ENCODE measurements at places on chromosomes 6 and 20.

DNA sequence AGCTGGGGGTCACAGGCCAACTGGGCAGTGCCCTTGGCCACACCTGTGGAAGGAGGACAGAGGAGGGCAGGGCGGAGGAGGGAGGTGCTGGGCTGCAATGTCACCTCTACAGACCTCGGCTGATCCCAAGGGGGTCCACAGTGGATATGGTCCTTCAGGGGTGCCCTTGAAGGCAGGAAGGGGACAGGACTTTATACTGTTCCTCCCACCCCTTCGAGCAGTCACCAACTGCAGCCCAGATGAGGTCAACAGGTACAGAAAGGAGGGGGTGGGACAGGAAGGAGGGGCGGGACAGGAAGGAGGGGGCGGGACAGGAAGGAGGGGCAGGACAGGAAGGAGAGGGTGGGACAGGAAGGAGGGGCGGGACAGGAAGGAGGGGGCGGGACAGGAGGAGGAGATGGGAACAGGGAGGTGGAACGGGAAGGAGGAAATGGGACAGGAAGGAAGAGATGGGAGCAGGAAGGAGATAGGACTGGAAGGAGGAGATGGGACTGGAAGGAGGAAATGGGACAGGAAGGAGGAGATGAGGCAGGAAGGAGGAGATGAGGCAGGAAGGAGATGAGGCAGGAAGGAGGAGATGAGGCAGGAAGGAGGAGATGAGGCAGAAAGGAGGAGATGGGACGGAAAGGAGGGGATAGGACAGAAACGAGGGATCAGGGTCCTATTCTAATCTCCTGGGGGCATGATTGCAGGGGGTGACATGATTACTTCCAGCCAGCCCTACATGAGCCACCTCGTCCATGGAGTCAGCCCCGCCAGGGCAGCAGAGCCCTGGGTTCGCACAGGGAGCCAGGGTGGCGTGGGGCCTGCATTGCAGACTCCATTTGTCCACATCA lies 19.4 kb upstream of the MRGBP start:
- DNase-seq = no peak

DNA sequence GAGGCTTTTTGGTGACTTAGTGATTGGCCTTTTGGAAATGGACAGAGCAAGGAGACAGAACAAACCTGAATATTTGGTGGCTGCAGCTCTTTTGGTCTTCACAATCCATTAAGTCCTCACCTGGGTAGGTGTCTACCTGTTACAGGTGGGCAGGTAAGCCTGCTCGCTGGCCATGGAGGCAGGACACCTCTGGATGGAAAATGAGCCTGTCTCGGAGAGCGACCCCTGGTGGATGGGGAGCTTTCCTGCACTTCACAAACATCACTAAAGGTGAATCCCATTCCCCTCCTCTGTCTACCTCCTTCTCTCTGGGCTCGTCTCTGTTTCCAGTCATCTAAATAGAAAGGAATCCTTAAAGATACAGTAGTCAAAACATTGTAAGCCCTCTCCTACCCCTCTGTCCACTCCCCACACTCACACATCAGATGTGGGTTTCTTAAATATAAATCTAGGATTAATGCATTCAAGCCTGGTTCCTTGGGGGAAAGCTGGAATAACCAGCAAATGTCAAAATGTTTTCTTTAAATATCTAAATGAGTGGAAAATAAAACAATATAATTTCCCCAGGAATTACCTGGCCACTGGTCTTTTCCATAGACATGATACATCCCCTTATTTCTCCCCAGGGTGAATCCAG lies 304.9 kb downstream of the CDH26 start:
- DNase-seq = peak; percentile 31

GRCh38 chr6:76490456-76490855 lies 418.0 kb upstream of the IMPG1 start:
- DNase-seq = no peak

- peak; percentile 36 for DNase-seq
Measured at GRCh38 chr20:52083627-52084232, 107.8 kb downstream of the ZFP64 start.

- no peak for DNase-seq
Measured at GRCh38 chr6:20426177-20427082, 24.8 kb downstream of the E2F3 start.

DNA sequence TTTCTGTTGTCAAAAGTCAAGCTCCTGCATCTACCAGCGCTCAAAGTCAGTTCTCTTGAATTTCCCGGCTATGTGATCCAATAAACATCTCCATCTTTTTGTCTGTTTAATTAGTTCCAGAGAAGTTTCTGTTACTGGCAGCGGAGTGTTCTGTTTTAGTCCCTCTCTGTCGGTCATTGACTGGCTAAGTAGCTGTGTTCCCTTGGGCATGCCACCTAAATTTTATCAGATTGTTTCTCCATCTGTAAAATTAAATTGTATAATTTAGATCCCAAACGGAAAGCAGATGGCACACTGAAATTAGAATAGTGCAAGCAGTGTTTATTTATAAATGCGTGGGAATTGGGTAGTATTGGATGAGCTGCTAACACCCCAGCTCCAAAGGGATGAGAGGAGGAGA lies 29.7 kb upstream of the PRL start:
- DNase-seq = no peak

- DNase-seq = no peak
Measured at GRCh38 chr6:123091091-123091895, 95.3 kb downstream of the CLVS2 start.

GRCh38 chr6:72784581-72784980 lies 162.7 kb downstream of the KCNQ5 start:
- DNase-seq = no peak

GRCh38 chr6:82030761-82031503 lies 216.6 kb downstream of the IBTK start:
- no peak for DNase-seq

GRCh38 chr6:170221052-170221752 lies 69.7 kb downstream of the DLL1 start:
- peak; percentile 51 for DNase-seq

GRCh38 chr20:63267691-63268090 lies 4.9 kb upstream of the ARFGAP1 start:
- no peak for DNase-seq

GRCh38 chr6:128848212-128848935 lies 34.6 kb upstream of the LAMA2 start:
- no peak for DNase-seq

GRCh38 chr20:25491446-25492038 lies 84.1 kb downstream of the GINS1 start:
- DNase-seq = no peak

GRCh38 chr6:111552241-111552744 lies 53.4 kb downstream of the TRAF3IP2 start:
- DNase-seq = no peak

DNA sequence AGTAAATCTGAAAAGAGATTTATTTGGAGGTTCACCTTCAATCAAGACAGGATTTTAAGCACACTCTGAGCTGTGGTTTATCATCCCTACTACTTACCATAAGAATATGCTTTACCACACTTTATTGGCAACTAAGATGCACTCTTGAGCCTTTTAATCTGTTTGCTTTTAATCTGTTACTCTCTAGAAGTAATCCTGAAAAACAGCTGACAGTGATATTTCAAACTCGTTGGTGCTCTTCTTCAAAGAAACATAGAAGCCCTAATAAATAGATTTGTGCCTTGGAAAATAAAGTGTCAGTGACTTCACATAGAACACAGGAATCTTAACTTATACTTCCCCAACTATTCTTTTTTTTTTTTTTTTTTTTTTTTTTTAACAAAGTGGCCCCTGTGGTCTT lies 102.9 kb downstream of the HIVEP1 start:
- DNase-seq = no peak

DNA sequence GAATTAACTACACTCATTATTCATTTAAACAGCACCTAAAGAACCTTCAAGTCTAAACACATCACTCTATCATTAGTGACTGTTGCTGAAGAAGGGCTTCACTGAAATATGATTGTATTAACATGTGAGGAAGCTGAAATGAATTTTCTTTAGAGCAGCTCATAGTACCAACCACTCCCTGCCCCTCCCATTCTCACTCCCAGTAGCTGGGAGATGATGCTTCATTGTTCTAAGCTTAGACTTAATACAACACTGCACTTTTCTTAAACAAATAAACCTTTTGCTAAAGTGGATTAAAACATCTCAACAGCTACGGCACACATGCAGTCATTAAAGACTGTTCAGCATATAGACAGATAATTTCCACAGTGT lies 63.1 kb downstream of the ATXN1 start:
- no peak for DNase-seq

DNA sequence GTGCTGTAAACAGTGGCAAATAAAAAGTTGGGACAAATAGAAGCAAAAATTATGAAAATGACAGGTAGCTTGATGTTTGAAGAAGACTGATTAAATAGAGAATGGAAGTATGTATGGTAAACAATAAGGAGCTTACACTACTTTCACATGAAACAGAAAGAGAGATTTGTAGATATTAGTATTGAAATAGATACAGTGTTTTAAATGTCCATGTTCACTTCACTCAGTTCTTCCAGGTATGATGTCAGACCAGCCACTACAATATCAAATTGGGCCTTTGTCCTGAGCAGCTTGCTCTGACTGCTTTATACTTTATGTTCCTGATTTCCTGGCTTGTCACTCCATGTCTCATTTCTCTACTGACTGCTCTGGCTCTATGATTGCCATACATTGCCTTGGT lies 107.5 kb downstream of the CENPW start:
- DNase-seq = no peak

DNA sequence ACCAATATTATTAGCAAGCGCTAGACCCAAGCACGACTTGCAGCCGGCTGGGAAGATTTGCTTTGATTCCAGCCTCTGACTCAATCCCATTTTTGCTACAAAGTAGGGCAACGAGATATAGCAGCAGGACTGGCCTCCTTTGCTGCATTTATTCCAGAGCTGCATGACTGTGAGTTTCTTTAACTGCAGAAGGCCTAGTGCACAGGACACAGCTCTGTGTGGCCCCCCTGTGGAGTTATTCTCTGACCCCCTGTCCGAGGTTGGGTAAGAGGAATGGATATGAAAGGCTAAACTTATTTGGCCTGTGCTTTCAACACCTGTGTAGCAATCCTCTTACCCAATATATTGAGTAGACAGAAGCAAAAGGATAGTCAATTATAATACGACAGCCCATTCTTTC lies 133.3 kb upstream of the SPTLC3 start:
- no peak for DNase-seq

GRCh38 chr6:129744201-129744879 lies 34.4 kb upstream of the ARHGAP18 start:
- no peak for DNase-seq

GRCh38 chr6:135901774-135902524 lies 50.4 kb downstream of the PDE7B start:
- DNase-seq = no peak

DNA sequence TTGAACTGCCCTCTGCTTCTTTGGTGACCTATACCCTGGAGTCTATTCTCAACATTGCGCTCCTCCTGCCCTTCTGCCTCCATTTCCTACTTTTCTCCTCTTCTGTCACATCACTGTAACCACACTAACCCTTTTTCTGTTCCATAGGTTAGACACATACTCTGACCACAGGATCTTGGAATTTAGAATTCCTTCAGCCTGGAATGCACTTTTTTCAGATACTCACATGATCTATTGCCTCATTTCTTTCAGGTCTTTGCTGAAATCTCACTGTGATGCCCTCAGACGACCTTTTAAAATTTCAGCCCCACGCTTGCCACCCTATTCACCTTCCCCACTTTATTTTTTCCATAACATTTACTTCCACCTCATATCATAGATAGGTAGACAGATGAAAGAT lies 5.1 kb downstream of the VNN1 start:
- no peak for DNase-seq

DNA sequence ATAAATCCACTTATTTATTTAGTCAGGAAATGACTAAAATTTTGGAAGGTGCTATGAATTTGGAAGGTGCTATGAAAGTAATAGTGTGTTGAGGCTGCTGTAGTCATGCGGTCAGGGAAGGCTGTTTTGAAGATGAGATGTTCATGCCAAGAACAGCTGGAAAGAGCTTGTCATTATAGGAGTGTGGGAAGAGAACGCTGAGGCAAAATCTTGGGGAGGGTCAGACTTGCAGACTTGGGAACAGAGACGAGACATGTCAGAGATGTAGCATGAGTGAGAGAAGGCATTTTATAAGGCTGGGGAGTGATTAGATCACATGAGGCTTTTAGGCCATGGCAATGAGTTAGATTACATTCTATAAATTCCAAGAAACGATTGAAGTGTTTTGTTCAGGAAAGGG lies 124.0 kb upstream of the B3GAT2 start:
- DNase-seq = no peak

All from Kasumi-1 (cell line).